ENCODE measurements at places on chromosomes 2 and 18.

- no peak for DNase-seq
Observed at GRCh38 chr2:60948926-60949579, 67.7 kb downstream of the REL start.

- DNase-seq = peak; percentile 93
Observed at GRCh38 chr2:27721335-27721734, 50.2 kb upstream of the MRPL33 start.

DNA sequence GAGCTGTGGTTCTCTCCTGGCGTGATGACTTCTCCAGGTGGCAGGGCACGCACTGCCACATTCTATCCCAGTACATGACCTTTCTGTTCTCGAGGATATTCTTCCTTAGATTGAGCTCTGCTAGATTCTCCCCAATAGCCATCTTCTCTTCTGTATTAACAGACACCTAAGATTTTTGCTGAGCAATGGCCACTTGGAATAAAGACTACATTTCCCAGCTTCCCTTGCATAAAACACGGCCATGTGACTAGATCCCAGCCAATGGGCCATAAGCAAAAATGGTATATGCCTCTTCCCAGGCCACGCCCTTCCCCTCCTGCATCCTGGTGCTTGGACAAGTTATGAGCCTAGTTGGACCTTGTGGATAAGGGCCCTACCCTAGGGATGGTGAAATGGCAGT lies 82.1 kb downstream of the EIF2AK3 start:
- no peak for DNase-seq

- DNase-seq = peak; percentile 90
Observed at GRCh38 chr2:20179755-20180594, 45.0 kb downstream of the SDC1 start.

- no peak for DNase-seq
Observed at GRCh38 chr18:2970344-2970743, 42.6 kb downstream of the LPIN2 start.

- no peak for DNase-seq
Observed at GRCh38 chr2:160375802-160376469, 117.7 kb downstream of the RBMS1 start.

DNA sequence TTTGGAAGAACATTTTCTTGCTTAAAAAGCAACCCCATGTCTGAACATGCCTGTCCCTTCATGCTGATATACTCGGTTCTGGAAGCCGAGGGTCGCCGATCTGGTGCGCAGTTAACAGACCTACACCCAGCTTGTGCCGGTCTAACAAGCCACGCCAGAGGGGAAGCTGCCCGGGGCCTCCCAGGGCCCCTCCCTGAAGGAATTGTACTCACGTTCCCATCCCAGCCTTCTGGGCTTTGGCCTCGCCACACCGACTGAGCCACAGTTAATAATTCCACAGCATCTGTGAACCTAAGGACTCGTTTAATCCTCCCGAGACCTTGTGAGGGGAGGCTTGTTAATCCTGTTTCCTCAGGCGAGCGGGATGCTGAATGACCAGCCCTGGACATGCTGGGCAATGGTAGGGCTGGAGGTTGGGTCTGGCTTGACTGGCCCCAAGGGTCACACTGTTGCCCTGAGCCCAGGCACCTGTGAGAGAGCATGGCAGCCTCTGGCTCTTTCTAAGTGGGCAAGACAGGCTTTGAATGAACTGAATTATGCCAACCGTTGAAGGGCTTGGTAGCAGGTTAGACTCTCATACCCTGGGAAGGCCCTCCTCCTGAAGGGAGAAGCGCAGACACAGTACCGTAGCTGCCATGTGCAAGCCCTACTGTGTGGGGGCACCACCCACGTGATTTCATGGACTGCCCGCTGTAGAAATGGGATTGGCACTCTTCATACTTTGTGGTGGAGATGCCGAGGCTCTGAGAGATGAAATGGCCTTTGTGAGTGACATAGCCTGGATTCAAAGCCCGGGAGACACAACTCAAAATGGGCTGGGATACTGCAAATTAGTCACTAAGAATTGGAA lies 27.9 kb upstream of the ODC1 start:
- no peak for DNase-seq

DNA sequence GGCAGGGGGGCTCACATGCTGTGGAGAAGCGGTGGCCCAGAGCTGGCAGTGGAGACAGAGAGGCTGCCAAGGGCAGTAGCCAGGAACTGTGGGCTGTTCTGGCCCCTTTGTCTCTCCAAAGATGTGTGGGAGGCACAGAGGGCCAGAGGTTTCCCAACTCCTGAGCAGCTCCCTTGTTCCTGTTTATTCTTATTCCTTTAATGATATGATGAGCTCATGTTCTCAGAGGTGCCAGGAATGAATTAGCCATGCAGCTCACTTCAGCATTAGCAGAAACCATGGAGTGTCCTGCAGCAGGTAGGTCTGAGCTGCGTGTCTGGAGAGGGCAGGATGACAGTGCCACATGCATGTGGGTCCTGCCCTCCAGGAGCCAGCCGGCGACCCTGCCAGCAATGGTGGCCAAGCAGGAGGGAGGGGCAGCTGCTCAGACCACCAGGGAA lies 77.9 kb upstream of the FZD7 start:
- no peak for DNase-seq

GRCh38 chr18:46449033-46449432 lies 208.0 kb downstream of the LOXHD1 start:
- DNase-seq = no peak

DNA sequence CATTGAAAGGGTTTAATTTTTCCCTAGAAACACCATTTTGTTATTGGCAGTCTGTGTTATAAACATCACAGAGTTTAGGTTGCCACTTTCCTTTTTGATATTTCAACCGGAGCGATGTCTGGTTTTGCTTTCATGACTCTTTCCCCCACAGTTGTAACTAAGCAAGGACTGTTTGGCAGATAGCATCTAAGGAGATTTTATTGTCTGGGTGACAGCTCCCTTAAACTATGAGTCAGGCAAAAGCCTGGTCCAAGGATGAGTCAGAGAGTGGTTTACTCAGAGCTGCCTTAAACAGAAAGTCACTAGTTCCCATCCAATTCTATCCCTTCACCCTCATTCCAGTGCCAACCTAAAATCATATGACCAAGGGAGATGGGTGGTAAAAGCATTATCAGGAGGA lies 341.6 kb upstream of the VWC2L start:
- peak; percentile 99 for DNase-seq

GRCh38 chr2:68653538-68653982 lies 10.2 kb downstream of the PROKR1 start:
- DNase-seq = no peak

GRCh38 chr2:237591141-237591881 lies 777 bp upstream of the RAB17 start:
- no peak for DNase-seq

- no peak for DNase-seq
Observed at GRCh38 chr2:63851691-63852311, 10.1 kb downstream of the UGP2 start.

- DNase-seq = peak; percentile 98
Observed at GRCh38 chr2:234240917-234241316, 190.4 kb downstream of the SPP2 start.

DNA sequence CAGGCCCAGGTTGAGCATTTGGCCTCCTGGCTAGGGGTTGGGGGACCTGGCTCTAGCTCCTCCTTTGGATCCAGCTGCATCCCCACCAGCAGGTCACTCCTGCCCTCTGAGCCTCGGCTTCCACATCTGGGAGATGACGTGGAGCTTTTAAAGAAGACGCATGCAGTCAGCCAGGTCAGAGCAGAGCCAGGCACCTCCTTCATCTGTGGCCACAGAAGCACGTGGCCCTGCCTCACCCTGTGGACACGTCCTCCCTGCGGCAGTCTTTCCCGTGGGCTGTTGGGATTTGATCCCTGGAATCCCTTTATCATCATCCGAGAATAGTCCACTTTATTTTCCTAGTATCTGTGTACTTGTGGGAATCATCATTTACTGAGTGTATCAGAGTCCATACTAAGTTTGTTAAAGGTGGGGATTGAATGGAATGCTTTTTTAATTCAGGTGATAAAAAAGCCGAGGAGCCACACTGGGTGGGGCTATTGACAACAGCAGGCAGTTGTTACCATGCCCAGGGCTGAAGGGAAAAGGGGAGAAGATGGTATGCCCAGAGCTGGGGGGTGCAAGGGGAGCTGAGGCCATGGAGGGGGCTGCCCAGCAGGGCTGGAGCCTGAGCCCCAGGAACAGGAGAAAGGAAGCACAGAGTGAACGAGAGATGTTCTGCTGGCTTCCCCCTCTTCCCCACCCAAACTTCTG lies 170.1 kb downstream of the LAMA1 start:
- DNase-seq = no peak

DNA sequence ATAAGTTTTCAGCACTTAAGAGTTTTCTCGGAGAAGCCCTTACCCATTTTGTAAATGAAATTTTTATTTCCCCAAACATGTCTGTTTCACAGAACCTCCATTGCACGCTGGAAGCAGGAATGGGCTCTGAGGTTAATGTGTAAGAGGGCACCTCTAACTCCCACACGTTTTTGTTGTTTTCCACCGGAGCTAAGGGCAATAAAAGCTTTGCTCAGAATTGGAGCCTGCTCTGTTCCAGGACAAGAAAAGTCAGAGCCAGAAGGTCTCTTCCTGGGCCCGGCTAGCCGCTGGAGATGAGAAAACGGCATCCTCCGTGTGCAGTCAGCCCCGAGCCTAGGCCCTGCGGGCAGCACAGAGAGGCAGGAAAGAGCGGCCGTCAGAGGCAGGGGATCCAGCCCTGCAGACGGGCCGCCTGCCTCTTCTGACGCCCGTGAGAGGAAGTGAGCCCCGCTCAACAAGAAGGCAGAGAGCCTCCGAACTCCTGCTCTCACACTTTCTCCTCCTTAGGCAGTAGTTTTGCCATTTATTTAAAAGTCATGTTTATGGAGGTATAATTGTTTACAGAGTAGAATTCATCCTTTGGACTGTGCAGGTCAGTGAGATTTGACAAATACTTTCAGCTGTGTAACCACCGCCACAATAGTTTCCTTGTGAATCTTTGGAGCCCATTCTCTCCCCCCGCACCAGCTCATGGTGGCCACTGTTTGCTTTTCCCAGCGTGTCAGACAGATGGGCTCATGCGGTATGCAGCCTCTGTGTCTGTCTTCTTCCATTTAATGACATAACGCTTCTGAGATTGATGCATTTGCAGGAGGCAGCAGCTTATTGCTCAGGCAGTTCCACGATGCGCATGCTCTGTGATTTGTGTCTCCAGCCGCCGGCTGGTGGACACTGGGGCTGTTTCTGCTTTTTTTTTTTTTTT lies 117.3 kb downstream of the GALR1 start:
- peak; percentile 21 for DNase-seq

GRCh38 chr18:8380926-8381325 lies 228.3 kb upstream of the RAB12 start:
- DNase-seq = peak; percentile 6

GRCh38 chr18:10055125-10055750 lies 141.4 kb downstream of the VAPA start:
- DNase-seq = no peak

- DNase-seq = peak; percentile 26
Observed at GRCh38 chr18:43970656-43971055, 693.4 kb upstream of the SYT4 start.

- no peak for DNase-seq
Observed at GRCh38 chr2:12457831-12458230, 258.9 kb upstream of the TRIB2 start.

GRCh38 chr2:9144046-9144445 lies 62.6 kb upstream of the ASAP2 start:
- DNase-seq = no peak

DNA sequence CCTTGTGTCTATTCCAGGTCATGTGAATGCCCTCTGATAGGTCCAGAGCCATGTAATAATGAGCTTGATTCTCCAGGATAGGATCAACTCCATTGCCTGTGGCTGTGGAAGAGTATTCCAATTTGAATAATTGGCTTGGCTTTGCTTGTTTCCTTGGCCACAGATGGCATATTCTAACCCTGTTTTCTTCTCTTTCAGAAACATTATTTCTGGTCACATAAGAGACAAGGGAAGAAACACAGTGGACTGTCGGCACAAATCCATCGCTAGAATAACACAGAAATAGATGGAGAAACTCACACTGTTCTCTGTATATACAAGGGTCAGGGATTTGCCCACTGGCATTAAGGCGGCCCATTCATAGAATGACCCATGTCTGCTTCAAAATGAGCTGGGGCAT lies 278.4 kb upstream of the CCDC68 start:
- DNase-seq = no peak

GRCh38 chr2:237300739-237301138 lies 113.2 kb downstream of the COL6A3 start:
- DNase-seq = no peak

GRCh38 chr2:18598848-18599484 lies 9.6 kb upstream of the NT5C1B start:
- DNase-seq = no peak

GRCh38 chr2:10591207-10591606 lies 98.6 kb downstream of the NOL10 start:
- no peak for DNase-seq

- no peak for DNase-seq
Observed at GRCh38 chr2:11481426-11481788, 15.4 kb upstream of the E2F6 start.

DNA sequence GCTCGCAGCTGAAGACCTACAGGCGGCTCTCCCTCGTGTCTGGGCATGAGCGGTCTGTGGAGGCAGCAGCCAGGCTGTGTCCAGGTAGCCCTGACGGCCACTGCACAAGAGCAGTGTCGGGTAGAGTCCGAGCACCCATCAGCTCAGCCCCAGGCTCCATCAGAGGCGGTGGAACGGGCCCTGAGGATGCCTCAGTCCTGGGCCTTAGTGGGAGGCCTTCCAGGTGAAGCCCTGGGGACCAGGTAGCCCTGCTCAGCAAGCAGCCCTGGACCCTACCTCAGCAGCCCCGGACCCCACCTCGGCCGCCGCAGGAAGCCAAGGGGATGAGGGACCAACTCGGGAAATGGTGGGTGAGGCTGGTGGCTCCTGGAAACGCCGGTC lies 21.3 kb upstream of the KLF11 start:
- no peak for DNase-seq

DNA sequence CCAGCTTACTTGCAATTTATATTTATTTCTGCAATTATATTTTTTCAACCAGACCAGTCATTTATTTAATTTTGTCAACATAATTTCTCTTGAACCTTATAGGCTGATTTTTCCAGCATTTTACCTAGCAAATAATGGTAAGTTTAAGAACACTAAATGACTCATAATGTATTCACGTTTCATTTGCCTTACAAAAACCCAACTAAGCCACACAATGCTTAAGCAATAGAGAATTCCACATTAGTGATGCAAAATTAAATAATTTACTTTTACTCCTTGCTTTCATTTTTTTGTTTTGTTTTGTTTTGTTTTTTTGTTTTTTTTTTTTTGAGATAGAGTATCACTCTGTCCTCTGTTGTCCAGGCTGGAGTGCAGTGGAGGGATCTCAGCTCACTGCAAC lies 110.4 kb upstream of the VRK2 start:
- DNase-seq = no peak

GRCh38 chr2:186325827-186326535 lies 160.1 kb upstream of the ZC3H15 start:
- DNase-seq = no peak

DNA sequence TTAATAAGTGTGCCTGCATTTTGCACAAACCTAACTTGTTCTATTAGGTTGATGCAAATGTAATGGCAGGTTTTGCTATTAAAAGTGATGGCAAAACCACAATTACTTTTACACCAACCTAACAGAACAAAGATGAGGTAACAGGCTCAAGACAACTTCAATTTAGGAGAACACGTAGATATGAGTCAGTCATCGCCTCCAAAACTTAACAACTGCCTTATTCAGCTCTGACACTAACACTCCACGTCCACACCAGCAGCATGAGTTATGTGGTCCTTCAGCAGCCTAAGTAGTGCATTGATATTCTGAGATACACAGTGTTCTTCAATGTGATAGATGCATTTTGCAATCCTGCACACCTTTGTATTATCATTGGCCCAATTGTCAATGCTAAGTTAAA lies 1175.1 kb upstream of the ACVR2A start:
- DNase-seq = no peak

GRCh38 chr2:169683054-169683424 lies 11.2 kb downstream of the CFAP210 start:
- DNase-seq = no peak

Data from RCC 7860 (cell line).